ENCODE measurements at places on chromosomes 3 and 15.

DNA sequence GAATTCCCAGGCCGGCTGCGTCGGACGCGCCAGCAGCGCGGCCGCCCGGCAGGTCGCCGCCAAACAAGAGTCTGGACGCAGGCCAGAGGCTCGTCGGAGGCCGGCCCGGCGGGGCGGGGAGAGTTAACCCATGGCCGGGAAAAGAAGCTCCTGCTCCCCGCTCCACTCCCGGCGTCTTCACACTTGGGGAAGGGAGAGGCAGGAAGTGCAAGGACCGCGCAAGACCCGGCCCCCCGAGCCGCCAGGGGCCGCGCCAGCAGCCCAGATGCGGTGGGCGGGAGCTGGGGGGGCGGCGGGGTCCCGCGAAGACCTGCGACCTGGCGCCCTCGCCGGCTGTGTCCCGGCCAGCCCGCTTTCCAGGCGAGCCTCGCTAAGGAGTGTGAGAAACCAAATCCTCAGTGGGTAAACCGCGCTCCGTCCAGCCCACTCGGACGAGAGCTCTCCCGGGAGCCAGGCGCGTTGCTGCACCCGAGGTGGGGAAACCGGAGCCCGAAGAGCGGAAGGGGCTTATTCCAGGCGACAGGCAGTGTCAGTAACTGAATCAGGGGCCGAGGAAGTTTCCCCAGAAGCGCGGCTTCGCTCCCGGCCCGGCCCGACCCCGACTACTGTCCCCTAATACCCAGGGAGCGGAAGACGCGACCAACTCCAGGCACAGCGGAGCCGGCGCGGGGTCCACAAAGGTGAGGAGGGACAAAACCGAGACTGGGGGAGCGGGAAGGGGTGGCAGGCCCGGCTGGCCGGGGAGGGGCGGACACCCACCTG lies 721 bp downstream of the ADAMTS7 start:
- DNase-seq = no peak

GRCh38 chr15:94547711-94548110 lies 316.4 kb downstream of the MCTP2 start:
- DNase-seq = no peak

DNA sequence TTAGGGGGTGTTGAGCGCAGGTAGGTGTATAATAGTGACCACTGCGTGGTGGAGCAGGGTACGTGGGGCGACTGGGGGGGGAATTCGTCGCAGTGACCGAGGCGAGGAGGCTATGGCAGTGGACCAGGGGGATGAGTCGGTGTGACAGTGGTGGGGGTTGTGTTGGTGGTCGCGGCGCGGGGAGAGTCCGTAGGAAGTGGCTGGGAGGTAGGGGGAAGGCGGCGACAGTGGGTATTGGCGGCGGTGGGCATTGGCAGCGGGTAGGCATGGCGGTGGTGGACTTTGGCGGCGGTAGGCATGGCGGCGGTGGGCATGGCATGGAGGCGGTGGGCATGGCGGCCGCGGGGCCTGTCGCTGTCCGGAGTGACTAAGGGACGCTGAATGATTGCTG lies 739 bp downstream of the SNRPN start:
- no peak for DNase-seq

- DNase-seq = no peak
Observed at GRCh38 chr3:16253601-16254000, 11.1 kb downstream of the DPH3 start.

DNA sequence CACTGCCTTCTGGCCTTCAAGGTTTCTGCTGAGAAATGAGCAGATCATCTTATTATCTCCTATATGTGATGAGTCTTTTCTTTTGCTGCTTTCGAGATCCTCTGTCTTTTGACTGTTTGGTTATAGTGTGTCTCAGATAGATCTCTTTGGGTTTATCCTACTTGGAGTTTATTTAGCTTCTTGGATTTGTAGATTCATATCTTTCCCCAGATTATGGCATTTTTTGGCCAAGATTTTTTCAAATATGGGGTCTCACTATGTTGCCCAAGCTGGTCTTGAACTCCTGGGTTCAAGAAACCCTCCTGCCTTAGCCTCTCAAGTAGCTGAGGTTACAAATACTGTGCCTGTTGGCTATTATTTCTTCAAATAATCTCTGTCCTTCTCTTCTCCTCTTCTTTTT lies 150.3 kb downstream of the PDE8A start:
- DNase-seq = no peak

- DNase-seq = no peak
Observed at GRCh38 chr3:139480585-139480984, 4.3 kb upstream of the RBP2 start.

DNA sequence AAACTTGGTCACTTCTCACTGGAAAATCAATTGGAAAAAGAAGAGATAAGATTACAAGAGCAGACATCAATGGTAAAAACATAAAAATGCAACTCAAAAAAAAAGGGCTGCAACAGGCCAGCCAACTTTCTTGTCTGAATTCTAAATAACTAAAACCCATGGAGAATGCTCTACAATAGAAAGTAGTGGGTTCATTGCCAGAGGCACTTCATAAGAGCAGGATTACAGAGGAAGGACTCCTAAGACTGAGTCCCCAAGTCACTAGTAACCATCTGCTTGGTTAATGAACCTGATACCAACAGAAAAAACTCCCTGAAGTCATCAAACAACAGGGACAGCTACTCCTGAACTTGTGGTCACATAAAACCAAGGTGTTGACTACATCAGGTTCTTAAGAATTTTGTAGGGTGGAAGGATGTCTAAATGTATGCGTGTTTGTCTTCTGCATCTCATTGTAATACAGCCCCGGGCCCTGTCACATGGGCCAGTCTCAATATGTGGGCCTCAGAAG lies 148.6 kb downstream of the IMPG2 start:
- peak; percentile 4 for DNase-seq

DNA sequence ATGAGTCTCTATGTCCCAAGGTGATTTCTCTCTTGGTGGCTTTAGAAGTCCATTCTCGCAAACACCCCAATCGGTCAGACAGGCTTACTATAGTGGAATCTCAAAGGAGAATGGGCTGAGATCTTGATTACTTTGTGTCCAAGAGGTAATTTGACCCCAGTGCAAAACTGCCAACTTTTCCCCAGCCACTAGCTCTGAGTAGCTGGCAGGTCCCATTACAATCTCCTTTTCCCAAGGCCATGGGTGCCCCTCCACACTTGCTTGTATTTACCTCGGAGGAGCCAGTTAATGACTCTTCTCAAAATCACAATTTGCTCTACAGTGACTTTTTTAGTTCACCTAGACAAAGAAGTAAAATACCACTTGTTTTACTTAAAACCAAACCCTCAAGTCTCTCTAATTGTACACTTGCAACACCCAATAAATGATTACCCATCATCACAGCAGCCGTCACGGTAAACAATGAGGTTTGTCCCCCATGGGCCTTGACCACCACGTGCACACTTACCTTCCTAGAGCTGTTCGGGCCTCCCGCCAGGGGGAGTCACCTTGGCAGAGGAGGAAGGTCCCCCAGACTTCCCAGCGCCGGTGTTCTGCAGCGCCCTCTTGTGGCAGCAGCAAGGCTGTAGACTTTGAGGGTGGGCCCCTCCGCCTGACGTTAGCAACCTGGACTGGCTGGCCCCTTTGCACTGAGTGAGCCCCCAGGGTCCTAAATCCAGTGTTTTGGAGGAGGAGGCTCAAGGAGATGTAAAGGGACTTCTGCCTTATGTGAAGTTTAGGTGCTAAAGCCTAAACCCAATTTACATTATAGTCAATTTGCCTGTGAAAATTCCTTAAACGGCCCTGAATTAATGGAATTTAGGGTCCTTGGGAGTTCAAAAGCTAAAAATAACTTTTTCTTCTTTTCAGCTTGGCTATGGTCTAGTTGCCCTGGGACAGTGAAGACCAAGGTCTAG lies 18.7 kb upstream of the HDAC11 start:
- DNase-seq = peak; percentile 73
